Thymus (tissue), 14 donors: ENCODE measurements at places on chromosomes 2 and 18.

- no peak for DNase-seq
Measured at GRCh38 chr2:165843351-165843750, 49.3 kb upstream of the GALNT3 start.

GRCh38 chr18:10441472-10441871 lies 13.0 kb upstream of the APCDD1 start:
- no peak for DNase-seq

DNA sequence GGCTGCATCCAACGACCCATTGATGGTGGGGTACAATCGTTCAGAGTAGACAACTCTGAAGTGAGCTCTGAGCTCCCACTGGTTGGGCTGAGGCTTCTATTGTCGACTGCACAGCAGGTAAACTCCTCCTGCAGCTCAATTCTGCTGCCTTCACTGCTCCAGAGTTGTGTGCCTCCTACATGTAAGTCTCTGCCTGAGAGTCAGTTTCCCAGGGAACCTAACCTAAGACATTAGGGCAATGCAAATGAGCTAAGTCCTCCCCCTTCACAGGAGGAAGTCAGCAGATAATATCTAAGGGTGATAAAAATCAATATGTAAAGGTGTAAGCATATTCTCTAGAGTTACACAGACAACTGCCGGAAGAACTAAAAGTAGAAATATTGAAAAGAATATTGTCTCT lies 22.5 kb upstream of the ACYP2 start:
- DNase-seq, result no peak

GRCh38 chr2:112671801-112672200 lies 26.1 kb downstream of the SLC20A1 start:
- no peak for DNase-seq

GRCh38 chr2:161990741-161991140 lies 83.3 kb downstream of the DPP4 start:
- DNase-seq, result no peak

DNA sequence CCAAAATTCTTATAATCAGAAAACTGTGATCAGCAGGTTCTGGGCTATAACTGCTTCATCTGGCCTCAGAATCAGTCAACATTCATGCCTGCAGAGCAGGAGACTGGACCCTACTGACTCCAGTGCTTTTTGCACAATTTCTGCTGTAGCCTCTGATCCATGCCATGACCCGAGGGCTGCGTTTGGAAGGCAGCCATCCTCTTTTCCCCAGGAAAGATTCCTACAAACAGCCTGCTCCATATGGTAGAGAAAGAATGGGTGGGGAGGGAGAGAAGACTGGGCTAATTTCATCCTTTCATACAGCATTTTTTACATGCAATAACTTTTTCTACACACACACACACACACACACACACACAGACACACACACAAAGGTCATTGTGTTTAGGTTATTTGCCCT lies 133.0 kb upstream of the MMADHC start:
- no peak for DNase-seq

- no peak for DNase-seq
Measured at GRCh38 chr2:50751311-50752031, 280.5 kb downstream of the NRXN1 start.

- peak; percentile 58 for DNase-seq
Measured at GRCh38 chr2:55431982-55432627, 12.4 kb upstream of the CCDC88A start.

GRCh38 chr2:152099367-152100050 lies 665 bp upstream of the CACNB4 start:
- no peak for DNase-seq

DNA sequence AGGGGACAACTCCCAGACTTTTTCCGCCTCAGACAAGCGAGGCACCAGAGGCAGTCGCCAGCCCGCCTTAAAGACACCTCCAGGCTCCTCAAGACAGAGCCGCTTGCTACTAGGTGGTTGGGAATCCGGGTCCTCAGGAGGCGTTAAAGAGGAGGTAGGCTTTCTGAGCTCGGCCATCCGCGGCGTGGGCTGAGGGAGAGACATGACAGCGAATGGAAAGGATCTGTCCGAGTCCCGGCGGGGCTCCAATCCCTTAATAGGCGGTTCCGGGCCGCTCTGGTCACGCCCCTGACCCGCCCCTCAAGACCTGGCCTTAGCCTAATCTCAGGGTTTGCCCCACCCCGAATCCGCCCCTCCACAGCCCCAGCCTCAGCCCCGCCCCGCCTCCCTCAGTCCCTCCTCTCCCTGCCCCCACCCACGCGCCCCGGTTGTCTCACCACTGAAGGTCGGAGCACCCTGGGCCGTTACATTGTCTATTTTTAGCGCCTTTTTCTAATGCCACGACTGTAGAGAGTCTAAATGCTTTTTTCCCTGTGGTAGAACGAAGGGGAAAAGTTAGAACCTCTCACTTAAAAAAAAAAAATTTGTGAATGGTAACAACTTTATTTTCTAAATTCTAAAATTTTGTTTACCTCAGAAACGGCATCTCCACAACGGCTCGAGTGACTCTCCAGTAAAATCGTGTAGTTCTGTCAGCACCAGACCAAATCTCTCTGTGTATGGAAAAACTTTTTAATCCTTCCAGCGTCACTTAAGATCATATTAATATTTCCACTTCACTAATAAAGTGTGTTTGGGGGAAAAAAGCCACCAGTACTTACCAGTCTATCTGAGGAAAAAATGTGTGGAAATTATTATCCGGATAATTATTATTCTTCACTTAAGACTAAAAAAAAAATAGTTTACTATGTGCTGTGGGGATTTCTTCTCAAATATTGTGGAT lies at the start of gene RAD51AP2:
Gene RAD51AP2 (minus strand): TSS at position 229 of the 943 bp plus-strand sequence. CDS start 25 bp downstream, at position 204.
- no peak for DNase-seq

DNA sequence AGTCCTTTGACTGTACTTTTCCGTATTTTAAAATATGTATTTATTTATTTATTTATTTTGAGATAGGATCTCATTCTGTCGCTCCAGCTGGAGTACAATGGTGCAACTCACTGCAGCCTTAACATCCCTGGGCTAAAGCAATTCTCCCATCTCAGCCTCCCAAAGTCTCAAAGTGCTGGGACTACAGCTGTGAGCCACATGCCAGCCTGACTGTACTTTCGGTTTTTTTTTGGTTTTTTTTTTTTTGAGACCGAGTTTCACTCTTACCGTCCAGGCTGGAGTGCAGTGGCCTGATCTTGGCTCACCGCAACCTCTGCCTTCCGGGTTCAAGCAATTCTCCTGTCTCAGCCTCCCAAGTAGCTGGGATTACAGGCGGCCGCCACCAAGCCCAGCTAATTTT lies 28.9 kb upstream of the CCNYL1 start:
- no peak for DNase-seq

DNA sequence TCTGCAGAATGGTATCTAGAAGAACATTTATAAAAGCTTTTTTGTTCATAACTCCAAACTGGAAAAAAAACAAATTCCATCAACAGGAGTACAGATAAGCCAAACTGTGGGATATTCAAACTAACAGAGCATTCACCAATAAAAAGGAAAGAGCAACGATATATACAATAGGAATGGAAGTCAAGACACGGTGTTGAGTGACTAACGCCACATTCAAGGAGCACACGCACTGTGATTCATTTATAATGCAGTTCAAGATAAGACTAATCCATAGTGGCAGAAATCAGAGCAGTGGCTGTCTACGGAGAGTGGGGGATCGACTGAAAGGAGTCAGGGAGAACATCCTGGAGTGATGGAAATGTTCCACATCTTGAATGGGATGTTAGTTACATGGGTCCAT lies 70.7 kb downstream of the CABYR start:
- no peak for DNase-seq

GRCh38 chr2:45614871-45615415 lies 3.9 kb upstream of the SRBD1 start:
- DNase-seq, result no peak

GRCh38 chr2:185665251-185665814 lies 73.3 kb upstream of the FSIP2 start:
- no peak for DNase-seq

GRCh38 chr2:240418311-240418710 lies 17.2 kb upstream of the GPC1 start:
- DNase-seq, result no peak

- DNase-seq, result no peak
Measured at GRCh38 chr2:109207176-109207575, 78.2 kb downstream of the SH3RF3 start.

DNA sequence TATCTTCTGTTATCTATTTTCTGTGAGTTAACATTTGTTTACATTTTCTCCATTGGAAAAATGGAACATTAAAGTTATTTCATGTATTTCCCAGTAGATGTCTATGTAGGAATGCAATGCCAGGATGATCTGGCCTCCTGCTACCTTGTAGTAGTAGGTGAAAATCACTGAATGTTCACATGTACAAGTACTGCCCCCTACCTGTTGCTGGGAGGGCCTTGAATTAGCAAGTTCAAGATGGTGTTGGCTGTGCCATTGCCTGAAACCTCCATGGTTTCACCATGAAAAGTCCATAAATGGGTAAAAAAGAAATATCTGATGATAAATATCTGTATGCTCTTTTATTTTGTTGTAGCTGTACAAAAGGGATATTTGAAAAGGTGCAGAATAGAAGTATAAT lies 30.7 kb downstream of the XRCC5 start:
- peak; percentile 22 for DNase-seq

DNA sequence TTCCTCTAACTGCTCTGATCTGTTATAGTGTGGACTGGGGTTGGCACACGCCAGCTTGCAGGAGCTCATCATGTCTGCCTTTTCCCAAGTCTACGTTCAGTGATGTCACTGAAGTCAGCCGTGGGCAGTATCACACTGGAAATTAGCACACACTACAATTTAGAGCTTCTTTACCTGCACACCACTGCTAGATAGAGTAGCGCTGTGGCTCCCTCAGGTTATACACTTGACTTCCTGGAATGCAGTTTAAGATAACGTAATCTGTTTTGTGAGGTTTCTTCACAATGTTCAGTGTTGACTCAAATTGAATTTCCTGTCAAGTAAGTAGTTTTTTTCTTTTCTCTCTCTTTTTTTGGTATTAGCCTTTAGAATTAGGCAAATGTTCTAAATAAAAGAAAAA lies 487.2 kb downstream of the DCDC2C start:
- DNase-seq, result no peak

DNA sequence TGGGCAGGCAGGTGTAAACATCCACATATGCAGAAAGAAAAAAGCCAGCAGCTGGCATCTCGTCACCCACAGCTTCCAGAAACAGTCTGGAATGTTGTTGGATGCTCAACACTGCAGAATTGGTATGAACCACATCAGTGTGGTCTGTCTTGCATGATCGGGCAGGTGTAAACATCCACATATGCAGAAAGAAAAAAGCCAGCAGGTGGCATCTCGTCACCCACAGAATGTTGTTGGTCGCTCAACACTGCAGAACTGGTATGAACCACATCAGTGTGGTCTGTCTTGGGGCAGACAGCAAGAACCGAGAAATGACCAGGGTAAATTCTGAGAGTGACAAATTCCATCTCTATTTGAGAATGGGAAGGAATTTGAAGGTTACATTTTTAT lies 39.6 kb downstream of the DOCK10 start:
- no peak for DNase-seq

GRCh38 chr18:58668897-58669296 lies 2.4 kb upstream of the MALT1 start:
- DNase-seq, result no peak
